ENCODE measurements at places on chromosomes 3 and 15. TPM values are rescaled to one million over a fixed set of nuclear protein-coding genes. Genes with fewer than 3 reads are reported as not detected.

TMCO5A gene
- not detected for total RNA-seq

AMT gene
- total RNA-seq = 14.0 TPM

CTXND1 gene
- not detected for total RNA-seq

BLM gene
- total RNA-seq = 15.9 TPM

CLEC3B gene
- total RNA-seq = 0.87 TPM

SPTSSB gene
- 7.3 TPM for total RNA-seq

FAH gene
- total RNA-seq = 14.1 TPM

SLC12A8 gene
- total RNA-seq = 0.25 TPM
